ENCODE measurements at places on chromosomes 13 and 19.

DNA sequence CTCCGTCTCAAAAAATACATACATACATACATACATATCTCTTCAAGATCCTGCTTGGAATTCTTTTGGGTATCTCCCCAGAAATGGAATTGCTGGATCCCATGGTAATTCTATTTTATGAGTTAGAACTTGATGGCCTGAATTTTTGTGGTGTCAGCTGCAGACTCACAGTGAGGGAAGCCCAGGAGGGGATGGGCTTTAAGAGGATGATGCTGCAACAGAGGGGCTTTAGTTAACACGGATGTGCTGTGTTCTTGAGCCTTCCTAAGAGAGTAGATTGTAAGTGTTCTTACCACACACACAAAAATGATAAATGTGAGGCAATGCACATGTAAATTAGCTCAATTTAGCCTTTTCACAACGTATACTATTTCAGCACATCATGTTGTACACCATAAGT, 31.8 kb downstream of the CACNG6 start:
- DNase-seq, result no peak

- DNase-seq, result no peak
These were observed 193.0 kb downstream of the NDFIP2 start for GRCh38 chr13:79673993-79674377.

GRCh38 chr13:25215253-25215575, 43.1 kb upstream of the AMER2 start:
- no peak for DNase-seq

DNA sequence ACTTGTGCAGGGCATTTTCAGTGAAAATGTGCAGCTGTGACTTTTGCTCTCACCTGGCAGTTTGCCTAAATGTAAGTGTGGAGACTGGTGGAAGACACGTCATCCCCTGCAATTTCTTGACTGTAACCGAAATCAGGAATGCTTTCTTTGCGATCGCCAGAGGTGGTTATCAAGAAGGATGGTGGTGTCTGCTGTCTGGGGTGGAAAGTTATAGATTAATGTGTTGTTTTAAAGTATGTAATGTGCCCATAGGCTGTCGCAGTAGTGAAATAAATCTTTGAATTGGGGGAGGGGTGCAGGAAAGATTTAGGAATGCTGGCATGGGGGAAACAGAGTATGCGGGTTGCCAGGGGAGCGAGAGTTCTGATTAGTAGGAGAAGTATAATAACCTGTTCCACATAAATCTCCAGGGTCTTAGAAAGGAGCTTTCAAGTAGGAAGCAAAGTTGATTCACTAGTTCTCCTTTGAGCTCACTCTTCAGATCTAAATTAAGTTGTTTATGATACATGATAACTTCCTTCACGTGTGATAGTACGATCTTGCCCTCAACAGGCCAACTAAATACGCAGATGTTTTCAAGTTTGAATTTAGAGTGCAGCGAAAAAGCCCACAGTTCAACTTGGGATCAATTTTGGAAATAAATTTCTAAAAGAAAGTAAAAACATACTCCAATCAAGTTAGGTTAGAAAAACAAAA, 1520.0 kb upstream of the SLC10A2 start:
- DNase-seq, result no peak

GRCh38 chr19:2902590-2903218, 2.0 kb downstream of the ZNF57 start:
- no peak for DNase-seq

DNA sequence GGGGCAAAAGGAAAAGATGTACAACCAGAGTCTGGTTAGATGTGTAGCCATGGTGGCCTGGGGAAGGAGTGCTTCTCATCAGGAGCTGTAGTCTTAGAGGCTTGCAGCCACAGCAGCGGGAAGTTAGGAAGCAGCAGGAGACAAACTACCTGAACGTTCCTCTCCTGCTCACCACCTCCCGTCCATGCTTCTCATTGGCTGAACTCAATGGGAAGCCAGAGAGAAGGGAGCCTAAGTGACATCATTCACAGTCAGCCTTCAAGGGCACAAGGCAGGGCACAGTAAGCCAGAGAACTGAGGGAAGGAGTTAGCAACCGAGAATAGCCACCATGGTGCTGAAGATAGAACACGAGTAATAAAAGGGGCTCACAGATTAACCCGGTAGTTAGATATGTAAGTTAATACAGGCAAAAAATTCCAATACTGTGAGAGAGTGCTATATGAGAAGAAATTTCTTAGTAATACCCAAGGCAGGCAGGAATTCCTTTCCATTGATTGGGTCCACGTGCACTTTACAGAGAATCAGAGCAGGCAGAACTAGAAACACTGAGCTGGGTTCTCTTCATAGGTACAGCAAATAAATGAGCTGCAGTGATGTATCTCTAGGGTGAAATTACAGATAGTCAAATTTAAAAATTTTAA, 391.5 kb upstream of the DACH1 start:
- DNase-seq, result no peak

GRCh38 chr19:14977128-14977527, 2.5 kb downstream of the SLC1A6 start:
- DNase-seq, result no peak

GRCh38 chr19:18833849-18834643, 2.3 kb downstream of the UPF1 start:
- DNase-seq, result no peak

- no peak for DNase-seq
These were observed 49.3 kb upstream of the EEF1AKMT1 start for GRCh38 chr13:20823071-20823470.

- peak; percentile 41 for DNase-seq
These were observed 1466.1 kb downstream of the UQCRFS1 start for GRCh38 chr19:27746691-27747380.

DNA sequence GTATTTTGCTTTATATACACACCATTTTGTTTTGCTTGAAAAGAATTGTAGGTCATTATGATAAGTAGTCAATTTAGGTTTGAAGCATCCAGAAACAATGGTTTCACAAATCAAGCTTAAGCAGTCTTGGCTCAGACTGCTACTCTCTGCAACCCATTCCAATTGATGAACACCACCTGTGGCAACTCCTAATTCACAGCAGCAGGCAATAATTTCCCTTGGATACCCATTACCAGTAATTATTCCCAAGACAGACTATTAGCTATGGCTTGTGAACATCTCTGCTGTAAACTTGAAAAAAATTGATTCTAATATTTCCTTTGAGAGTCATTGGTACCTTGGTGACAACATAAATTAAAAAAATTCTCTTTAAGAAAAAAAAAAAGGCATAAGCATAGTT, 299.3 kb upstream of the SLITRK6 start:
- no peak for DNase-seq

DNA sequence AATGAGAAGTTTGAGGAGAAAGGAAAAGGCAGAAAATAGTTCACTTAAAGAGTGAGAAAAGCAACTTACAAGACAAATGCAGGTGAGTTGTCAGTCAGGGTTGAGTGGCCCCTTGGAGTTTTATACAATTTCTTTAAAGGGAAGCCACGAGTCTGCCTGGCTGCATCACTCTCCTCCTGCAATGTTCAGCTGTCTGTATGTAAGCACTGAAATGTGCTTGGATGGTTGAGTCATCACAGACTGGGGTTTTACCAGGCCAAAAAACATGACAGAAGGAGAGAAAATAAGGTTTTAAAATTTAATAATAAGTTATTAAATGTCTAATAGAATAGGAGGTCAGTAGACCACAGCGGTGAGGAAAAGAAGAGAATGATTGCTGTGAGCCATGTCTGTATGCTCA, 51.0 kb upstream of the FGF14 start:
- DNase-seq, result no peak

DNA sequence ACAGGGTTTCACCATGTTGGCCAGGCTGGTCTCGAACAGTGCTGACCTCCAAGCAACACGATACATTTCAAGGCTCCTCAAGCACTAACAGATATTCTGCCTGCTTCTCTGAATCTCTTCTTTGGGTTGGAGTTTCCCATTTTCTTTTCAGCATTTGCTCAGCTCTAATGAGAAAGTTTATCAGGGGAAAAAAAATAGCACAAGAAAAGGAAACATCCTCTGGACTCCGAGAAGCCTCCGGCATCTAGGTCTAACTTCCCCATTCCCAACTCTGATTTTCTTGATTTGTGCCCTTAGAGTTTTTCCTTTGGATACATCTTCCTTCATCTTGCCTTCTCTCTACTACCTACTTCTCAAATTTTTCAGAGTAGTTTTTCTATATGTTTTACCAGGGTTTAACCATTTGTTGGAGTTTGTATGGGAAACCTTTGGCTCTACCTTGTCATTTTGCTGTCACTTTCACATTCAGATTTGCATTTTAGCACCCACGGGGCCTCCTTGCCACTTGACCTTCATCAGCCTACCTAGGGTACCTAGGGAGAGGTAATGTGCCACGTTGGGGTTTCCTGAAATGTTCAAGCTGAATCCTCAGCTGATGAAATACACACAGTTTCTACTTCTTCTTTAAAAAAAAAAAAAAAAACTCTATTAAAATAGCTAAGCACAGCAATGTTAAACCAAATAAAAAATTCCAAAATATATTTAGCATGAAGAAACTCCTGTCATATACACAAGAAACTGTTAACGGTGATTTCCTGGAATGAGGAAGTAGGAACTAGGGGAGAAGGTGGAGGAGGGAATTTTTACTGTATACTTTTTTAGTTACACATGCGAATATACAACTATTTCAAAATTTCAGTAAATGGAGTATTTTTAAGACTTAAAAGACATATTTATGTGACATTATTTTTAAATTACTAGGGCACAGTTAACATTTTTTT, 5.1 kb upstream of the USP12 start:
- no peak for DNase-seq

GRCh38 chr13:91361755-91362271, 14.3 kb downstream of the MIR17HG start:
- DNase-seq, result no peak

DNA sequence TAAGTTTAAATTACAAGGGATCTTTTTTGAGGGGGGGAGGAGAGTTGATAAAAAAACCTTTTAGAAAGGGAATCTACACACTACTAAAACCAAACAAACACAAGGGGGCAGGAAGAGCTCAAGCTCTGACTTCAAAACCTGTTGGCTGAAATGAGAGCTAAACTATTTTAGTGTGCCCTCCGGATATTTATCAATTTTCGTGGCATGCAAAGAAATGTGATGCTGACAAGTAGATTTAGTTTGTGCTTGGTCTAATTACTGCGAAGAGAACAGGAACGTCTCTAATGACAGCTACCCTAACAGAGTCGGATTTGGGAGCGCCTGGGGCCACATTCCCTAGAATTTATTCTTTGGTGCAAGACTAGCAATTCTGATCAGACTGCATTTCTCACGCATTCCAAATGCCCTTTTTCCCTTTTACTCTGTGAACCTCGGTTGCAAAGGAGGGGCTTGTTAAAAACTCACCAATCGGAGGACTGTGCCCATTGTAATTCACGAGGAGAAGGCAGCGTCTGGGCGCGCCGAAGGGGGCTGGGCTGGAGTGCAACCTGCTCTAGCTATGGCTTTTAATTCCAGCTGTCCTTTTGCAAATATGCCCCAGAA, 802 bp upstream of the FREM2 start:
- no peak for DNase-seq

DNA sequence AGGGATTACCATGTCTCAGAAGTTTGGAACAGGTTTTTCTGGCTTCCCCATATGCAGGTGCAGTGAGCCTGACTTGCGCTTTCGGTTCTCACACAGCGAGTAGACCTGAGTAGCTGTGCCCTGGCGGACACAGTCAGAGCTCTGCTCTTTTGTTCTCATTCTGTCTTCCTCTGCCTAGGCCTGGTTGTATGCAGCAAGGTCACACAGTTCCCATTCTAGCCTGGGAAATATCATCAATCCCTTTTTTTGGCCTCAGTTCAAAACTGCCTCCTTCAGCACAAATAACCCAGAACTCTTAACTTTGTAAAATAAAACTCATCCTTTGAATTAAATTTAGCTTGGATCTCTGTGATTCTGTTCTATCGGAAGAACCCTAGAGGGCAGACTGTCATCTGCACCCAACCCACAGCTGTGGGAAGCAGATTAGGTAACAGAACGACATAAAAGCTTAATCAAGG, 10.2 kb downstream of the OXGR1 start:
- peak; percentile 32 for DNase-seq

- no peak for DNase-seq
These were observed 45.0 kb downstream of the SLC15A1 start for GRCh38 chr13:98707281-98707999.

GRCh38 chr13:89238496-89238895, 1567.3 kb downstream of the SLITRK5 start:
- no peak for DNase-seq

GRCh38 chr19:1830978-1831377, 17.3 kb downstream of the REXO1 start:
- DNase-seq, result no peak

- no peak for DNase-seq
These were observed 118.9 kb upstream of the UBL3 start for GRCh38 chr13:29969286-29969685.

DNA sequence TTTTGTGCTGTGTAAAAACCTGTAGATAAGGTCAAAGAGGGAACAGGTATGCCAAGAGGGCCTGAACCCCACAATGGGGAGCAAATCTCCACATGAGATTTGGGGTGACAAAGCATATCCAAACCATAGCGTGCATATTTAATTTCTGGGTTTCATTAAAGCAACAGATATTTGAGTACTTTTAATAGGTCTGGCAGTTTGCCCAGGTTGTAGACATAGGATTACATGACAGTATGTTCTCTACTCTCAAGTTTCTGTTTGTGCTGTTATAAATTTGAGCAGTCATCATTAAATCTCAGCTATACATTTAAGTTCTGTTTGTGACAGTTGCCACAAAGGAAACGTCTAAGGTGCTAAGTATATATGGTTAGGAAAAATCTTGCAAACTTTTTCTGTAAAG, 236.4 kb downstream of the ATP8A2 start:
- DNase-seq, result no peak

GRCh38 chr13:34372581-34372980, 554.6 kb downstream of the RFC3 start:
- no peak for DNase-seq

GRCh38 chr19:10846500-10847202, 1.6 kb upstream of the C19orf38 start:
- DNase-seq, result no peak

- no peak for DNase-seq
These were observed 1531.4 kb upstream of the SLC10A2 start for GRCh38 chr13:104597546-104598180.

GRCh38 chr19:1270854-1271527, 1.9 kb downstream of the CIRBP start:
- DNase-seq, result no peak
